Midbrain (tissue), 1 donor: ENCODE measurements at places on chromosomes 3 and 15.

DNA sequence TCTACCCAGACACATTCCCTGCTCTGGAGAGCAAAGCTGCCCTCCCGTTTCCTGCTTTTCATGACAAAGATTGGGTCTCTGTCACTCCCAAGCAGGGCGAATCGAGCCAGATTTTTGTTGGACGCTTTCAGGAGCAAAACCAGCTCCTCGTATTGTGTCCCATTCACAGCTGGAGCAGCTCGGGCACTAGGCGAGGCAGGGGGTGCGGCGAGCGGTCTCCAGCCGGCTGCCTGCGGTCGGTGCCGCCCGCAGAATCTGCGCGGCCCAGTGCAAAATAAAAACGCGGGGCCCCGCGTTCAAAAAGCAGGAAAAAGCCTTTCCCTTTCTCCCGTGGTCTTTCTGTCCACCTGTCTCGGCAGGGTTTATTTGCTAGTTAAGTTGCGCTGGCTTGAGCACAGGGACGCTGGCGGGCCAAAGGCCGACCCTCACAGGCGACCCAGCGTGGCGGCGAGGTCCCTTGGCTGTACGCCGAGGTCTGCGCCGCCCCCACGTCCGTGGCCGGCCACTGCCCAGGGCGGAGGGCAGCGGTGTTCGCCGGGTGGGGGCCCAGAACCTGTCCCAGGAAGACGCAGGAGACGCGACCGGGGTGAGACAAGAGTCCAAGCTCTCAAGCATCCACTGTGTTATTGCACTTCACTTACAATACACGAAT, 71.2 kb downstream of the CYP19A1 start:
- no peak for DNase-seq

GRCh38 chr15:59299929-59300617, 72.6 kb downstream of the MYO1E start:
- no peak for DNase-seq

DNA sequence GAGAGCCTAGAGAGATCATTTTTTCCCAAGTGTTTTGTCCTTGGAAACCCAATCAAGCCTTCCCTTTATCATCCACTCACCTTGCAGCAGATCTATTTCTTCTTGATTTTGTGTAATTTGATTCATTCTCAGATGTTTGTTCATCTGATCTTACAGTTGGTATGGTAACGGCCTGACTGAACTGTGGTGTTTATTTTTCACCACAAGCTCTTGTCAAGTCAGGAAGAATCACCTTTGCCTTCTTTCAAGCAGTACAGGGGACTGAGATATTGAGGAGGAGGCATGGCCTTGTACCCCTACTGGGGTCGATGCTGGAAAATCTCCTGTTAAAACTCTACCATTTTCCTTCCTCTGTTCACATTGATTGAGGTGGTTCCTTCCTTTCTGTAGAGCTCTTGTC, 361.4 kb upstream of the CFAP20DC start:
- no peak for DNase-seq

DNA sequence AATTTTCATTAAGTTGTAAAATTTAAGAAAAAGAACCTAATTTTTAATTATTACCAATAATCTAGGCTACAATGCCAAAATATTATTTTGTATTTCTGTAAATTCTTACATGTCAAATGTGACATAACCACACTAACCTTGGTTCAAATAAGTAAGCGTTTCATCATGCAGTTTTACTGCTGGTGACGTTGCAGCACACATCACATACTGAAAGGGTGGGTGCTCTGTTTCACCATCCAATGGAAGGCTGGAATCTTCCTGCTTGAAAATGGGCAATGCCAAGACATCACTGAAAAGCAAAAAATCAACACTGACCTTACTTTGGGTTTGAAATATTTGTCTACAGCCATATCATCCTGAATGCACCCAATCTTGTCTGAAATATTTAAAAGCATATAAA, 14.8 kb downstream of the UBP1 start:
- DNase-seq: no peak

DNA sequence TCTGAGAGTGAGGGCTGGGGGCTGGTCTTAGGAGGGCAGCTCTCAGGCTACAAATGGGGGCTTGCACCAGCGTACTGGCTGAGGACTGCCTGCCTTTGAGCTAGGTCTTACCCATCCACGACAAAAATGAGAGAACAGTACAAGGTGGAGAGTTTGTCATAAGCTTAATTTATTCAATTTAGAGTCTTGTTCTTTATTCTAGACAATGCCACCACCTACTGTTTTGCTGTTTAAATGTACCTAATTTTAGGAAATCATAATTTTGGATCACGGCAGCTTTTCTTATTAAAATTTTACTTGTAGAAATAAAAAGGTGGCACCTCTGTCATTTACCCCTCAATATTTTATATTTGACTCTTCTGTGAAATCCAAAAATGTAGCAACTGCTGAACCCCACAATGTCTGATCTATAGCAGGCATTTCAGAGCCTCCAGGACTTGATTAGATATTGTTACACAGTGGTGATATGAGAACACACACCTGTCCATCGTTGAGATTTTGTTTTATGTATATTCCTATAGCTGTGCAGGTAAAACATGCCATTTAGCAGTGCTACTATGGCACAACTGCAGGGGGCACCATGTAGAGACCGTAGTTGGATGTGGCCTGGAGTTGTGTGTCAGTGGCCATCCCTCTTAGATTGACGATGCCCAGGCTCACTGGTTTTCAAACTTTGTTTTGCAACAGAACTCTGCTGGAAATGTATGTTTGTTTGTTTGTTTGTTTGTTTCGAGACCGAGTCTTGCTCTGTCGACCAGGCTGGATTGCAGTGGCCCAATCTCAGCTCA, 88.6 kb downstream of the SLCO3A1 start:
- no peak for DNase-seq

GRCh38 chr15:61393949-61394348, 164.8 kb upstream of the RORA start:
- peak; percentile 56 for DNase-seq

DNA sequence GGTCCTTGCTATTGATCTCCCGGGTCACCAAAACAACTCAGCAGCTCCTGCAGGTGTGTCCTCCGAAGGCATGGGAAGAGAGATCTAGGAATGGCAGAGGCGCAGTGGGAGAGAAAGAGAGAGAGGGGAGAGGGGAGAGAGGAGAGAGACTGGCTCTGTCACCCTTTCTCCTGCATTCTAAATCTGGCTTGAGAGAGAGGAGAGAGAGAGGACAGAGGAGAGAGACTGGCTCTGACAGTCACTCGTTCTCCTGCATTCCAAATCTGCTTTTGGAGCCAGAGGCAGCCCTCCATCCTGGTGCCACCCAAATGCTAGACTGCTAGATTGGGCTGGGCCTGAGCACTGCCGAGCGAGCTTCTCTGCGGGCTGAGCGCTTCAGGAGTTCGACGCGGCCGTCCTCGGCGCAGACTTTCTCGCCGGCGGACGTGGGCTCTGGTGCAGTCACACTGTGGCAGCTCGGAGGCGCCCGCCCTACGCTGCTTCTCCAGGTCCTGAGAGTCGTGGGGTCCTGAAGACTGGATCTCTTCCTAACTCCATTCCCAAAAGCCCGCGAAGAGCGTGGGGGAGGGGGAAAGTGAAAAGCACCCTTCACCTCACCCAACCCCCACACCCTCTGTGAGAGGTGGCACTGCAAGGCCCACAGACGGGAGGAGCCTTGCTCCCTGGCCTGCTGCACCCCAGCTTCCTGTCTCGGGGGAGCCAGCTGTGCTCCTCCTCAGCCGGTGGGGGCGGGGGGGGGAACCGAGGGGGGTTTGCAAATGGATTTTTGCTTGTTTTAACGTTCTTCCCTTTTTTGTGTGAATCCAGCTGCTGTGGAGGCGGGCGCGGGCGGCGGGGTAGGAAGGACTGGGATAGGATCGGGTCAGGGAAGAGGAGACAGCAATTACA, 222.3 kb downstream of the MEIS2 start:
- no peak for DNase-seq
